ENCODE measurements at places on chromosomes 12 and 14.

GRCh38 chr14:92680781-92681650, 67.4 kb downstream of the LGMN start:
- no peak for DNase-seq

DNA sequence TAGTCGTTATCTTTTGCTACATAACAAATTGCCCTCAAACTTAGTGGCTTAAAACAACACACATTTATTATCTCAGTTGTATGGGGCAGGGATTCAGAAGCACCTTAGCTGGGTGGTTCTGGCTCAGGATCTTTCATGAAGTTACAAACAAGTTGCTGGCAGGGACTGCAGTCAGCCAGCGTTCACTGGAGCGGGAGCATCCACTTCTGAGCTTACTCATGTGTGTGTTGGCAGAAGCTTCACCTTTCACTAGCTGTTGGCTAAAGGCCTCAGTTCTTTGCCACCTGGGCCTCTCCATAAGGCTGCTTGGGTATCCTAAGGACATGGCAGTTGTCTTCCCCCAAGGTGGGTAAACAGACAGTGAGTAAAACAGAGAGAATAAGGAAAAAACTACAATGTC, 365.7 kb downstream of the RPS29 start:
- no peak for DNase-seq

DNA sequence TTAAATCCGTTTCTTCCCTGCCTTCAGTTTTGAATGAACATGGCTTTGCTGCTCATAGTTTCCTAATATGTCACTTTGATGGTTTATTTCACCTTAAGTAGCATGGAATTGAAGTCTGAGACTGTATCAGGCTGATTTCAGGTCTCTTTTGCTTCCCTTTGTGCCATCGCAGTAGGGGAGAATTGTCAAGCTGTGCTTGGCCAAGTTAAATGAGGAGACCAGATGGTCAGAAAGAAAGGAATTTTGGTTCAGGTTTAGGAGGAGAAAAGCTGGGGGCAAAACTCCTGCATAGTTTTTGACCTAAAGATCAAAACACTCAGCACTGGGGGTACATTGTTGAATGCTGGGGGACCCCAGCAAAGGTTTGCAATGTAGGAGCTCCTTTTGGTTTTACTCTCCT, 398.4 kb downstream of the NUAK1 start:
- no peak for DNase-seq

DNA sequence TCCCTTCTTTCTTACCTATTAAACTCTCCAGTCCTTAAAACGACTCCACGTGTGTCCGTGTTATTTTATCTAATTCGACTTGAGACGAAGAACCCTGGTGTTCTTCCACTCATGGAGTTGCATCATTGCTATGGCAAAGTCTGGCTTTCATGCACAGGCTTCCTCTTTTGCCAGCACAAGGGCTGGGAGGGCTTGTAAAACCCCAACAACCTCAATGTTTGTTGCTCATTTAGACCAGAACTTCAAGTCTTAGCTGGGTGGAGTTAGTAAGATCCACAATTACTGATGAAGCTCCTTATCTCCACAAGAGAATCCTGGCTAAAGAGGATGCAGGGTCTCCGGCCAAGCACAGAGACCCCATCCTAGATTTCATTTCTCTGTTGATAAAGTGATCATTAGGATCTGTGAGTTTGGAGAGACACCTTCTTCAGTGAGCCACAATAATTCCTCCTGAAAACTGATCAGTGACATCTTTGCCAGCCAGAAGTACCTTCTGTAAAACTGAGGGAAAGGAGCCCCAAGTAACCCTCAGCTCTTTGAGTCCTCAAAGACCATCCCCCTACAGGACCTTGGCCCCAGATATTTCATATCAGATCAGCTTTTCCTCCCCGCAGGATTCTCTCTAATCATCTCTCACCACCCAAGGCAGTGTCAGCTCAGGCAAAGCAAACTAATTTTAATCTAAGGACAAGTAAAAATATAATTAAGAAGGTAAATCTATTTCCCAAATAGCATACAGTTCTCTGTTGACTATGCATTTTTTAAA, 514.6 kb downstream of the FUT8 start:
- no peak for DNase-seq

DNA sequence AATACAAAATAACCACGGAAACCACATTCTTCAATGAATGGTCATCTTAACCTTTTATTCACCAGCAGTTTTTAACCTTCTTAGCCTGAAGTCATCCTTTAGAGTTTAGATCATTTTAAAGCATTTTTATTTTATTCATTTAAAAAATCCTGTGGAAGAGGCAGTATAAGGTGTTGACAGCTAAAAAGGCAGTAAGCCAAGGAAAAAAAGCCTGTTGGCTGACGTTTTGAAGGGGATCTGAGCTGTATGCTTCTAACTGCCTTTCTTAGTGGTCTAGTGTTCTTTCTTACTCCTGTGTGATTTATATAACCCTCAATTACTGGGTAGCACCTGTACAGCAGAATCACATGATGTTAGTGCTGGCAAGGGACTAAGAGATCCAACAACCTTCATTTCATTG, 438.3 kb upstream of the SEL1L start:
- DNase-seq, result no peak

DNA sequence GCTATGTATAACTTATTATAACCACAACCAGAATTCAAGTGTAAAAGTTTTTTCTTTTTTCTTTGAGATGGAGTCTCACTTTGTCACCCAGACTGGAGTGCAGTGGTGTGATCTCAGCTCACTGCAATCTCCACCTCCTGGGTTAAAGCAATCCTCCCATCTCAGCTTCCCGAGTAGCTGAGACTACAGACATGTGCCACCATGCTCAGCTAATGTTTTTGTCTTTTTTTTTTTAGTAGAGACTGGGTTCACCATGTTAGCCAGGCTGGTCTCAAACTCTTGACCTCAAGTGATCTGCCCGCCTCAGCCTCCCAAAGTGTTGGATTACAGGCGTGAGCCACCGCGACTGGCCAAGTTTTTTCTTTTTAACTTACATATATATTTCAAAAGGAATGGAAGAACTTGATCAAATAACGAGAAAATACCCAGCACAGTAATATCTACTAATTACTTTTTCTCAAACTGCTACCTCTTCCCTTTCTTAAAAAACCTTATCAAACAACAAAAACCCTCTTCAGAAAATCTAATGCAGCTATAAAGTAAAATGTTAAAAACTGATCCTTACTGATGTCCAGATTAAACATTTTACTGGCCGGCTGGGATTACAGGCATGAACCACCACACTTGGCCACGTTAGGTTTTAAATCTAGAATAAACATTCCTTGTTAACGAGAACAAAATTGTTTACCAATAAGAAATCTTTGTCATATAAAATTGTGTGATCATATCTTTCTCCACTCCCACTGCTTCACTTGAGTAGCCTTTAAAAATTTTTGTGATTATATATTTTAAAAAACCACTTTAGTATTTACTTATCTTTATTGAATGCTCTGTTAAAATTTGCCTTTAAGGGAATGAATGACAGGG, 41.3 kb upstream of the WDR89 start:
- DNase-seq, result no peak

GRCh38 chr14:24439830-24440605, 2.6 kb downstream of the SDR39U1 start:
- DNase-seq, result no peak

DNA sequence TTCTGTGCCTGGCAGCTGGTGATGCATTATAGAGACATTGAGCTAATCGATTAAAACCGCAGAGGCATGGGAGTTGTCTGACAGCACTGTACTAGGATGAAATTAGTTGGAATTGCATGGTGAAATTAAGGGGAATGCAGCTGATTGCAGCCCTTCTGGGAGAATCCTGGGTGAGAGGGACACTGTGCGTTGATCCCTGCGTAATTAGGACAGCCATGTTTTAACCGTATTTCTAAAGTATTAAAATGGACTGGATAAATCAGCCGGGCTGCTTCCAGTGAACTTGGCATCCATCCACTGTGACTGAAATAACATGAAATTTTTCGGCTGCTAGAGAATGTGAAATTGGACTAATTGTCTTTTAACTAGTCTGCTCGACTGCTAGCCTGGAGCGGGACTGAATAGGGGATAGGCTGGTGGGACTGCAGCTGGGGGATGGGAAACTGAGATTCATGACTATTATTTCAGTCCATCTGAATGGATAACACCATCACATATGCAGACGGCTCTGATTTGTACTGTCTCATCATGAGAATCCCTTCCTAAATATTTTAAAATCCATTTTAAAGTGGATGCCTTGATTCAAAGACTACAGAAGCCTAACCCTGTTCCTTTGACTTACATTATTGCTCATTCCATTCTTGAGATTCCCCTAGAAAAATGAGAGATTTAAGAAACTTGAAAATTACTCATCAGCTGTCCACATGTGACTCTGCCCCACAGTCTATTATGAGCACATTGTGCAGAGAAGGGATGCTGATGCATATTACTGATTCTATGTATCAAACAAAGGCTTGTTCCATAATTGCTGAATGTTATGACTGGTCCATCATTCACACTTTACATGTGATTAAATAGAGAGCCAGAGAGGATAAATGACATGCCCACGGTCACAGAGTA, 343.9 kb downstream of the NPAS3 start:
- no peak for DNase-seq

DNA sequence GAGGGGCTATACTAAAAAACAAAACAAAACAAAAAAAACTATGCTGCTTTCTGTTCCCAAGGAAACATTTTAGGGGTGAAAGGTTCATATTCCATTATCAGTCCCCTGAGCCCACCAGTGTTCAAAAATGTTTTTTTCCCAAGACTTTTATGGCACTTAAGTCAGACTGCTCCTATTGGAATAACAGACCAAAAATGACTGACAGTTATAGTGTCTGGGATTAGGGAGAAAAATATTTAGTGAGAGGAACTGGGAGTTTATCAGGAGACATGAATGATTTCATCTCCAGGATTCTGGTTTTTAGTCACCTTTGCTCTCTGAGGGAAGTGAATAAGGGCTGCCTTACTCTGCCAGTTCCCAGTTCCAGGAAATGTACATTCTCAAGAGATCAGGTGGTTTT, 68.0 kb downstream of the PDE3A start:
- no peak for DNase-seq

- no peak for DNase-seq
Observed at GRCh38 chr12:132171293-132171967, 27.2 kb downstream of the NOC4L start.

GRCh38 chr14:49745191-49745590, 22.8 kb upstream of the KLHDC2 start:
- no peak for DNase-seq

GRCh38 chr12:2489275-2489674, 305.5 kb upstream of the FKBP4 start:
- DNase-seq, result no peak

DNA sequence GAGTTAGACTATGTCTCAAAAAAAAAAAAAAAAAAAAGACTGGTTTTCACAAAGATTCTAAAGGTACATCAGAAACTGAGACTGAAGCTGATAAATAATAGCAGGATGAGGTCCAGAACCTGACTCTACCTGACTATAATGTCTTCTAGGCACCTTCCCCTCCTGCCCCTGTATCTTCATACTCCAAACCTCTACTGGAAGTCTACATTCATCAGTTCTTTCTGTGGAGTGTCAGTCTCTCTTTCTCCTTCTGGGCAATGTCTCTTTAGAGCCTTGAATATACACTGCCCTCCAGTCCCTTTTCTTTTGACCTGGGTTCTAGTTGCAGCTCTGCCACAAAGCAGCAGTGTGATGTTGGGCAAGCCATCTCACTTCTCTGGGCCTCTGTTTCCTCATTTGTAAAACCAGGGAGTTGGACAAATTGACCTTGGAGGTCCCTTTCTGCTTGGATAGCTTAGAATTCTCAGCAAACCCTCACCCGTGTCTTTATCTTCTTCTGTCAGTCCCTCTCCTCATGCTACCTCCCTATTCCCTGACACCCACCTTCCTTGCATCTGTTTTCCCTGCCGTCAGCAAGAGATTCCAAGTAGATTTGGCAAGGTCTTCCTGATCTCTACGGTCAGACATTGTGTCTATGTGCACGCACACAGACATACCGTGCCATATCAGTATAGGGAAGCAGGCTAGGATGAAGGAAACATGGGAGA, 4.3 kb downstream of the NFE2 start:
- DNase-seq, result no peak

DNA sequence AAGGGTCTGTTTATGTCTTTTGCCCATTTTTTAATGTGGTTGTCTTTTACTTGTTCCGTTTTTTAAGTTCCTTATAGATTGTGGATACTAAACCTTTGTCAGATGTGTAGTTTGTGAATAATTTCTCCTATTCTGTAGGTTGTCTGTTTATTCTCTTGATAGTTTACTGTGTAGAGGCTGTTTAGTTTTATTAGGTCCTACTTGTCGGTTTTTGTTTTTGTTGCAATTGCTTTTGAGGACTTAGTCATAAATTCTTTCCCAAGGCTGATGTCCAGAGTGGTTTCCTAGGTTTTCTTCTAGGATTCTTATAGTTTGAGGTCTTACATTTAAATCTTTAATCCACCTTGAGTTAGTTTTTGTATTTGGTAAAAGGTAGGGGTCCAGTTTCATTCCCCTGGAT, 33.9 kb downstream of the SLC39A9 start:
- no peak for DNase-seq

DNA sequence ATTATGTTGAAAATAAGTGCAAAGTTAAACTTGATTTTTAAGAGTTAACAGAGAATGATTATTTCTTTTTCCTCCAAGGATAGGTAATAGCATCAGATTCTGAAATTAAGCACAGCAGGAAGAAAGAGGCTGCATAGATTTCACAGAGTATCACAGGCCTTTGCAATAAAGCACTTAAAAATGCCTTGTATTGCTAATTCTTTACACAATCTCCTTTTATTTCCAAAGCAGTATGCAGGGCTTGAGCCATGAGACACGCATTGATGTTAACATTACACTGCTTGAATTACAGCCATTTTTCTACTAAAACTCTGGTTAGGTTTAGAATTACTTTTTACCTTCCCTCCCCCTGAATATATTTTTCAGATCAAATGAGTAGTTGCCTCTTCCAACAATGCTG, 398.3 kb downstream of the BCAT1 start:
- DNase-seq, result no peak

DNA sequence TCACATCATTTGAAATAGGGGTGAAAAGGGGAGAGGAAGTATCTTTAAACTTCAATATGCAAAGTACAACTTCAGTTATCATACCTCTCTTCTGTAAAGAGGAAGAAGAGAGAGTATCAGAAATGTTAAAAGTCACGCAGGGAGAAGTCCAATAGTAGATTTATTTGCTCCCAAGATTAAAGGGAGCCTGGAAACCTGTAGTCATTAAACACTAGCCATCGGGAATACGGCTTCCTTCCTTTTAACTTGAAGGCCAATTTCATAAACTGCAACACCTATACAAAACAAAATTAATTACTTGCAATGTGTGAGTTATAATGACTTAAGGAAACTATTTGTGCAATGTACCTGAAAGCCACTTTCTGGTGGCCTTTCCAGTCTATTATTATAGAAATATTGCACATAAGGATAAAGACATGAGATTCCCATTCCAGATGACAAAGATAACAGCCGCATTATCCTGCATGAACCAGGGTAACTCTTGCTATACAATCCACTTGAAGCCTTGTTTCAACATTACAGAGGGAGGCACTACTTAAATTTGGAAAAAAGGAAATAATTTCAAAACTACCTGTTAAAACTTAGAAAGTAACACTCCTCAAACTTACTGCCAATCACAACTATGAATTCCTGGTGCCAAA, 4.6 kb downstream of the BTG1 start:
- no peak for DNase-seq
